Activated B cell treated with CpG ODN at 0.5 μM for 24 hours (primary cell): ENCODE measurements at places on chromosomes 16 and 17.

GRCh38 chr17:66040402-66040801 lies 151.5 kb downstream of the CEP112 start:
- DNase-seq: no peak

- DNase-seq: no peak
Measured at GRCh38 chr17:48470388-48471034, 40.5 kb upstream of the SKAP1 start.

- DNase-seq: peak; percentile 45
Measured at GRCh38 chr17:79834565-79835469, 4.4 kb downstream of the CBX4 start.

- DNase-seq: no peak
Measured at GRCh38 chr17:76943781-76944213, 75.6 kb downstream of the MGAT5B start.

DNA sequence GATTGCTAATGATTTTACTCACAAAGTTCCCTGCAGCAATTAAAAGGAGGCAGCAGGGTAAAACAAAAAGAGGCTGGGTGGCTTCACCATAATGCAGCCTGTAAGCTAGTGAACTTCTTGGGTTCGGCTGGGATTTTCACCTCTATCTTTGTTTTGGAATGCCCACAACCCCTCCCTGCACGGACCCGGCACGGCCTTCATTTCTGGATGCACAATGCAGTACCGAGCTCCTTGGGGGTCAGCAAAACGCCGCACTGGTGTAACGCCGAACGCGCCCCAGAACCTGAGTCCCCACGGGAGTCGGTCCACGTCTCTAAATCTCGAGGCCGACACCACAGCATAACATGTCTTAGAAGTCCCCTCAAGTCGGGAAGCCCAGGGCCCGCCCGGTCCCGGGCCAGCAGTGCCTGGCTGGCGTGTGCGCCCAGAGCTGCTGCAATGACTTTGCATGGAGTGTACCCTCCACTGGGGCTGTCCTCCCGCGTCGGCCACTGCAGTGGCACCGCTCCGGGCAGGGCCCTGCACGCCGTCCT lies 759 bp downstream of the UBE2O start:
- no peak for DNase-seq

DNA sequence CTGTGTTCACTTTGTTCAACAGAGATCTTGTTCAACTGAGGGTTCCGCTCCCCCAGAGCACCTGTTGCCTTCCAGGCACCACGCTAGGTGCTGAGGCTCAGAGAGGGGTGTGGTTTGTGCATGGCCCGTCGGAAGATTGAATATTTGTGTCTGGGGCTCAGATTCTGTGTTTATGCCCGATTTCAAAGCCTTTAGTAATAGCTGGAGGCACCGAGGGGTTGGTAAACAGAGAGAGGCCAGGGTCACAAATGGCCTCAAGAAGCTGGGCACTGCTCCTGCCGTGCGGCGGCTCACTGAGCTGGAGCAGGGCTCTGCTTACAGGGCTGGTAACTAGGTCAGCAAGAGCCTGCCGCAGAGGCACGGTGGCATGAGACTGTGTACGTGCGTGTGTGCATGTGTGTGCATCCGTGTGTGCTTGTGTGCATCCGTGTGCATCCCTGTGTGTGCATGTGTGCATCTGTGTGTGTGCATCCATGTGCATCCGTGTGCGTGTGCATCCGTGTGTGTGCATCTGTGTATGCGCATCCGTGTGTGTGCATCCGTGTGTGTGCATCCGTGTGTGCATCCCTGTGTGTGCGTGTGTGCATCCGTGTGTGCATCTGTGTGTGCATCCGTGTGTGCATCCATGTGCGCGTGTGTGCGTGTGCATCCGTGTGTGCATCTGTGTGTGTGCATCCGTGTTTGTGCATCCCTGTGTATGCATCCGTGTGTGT lies 5.4 kb downstream of the ITGAE start:
- no peak for DNase-seq

- no peak for DNase-seq
Measured at GRCh38 chr16:8720967-8721308, 46.5 kb downstream of the ABAT start.

DNA sequence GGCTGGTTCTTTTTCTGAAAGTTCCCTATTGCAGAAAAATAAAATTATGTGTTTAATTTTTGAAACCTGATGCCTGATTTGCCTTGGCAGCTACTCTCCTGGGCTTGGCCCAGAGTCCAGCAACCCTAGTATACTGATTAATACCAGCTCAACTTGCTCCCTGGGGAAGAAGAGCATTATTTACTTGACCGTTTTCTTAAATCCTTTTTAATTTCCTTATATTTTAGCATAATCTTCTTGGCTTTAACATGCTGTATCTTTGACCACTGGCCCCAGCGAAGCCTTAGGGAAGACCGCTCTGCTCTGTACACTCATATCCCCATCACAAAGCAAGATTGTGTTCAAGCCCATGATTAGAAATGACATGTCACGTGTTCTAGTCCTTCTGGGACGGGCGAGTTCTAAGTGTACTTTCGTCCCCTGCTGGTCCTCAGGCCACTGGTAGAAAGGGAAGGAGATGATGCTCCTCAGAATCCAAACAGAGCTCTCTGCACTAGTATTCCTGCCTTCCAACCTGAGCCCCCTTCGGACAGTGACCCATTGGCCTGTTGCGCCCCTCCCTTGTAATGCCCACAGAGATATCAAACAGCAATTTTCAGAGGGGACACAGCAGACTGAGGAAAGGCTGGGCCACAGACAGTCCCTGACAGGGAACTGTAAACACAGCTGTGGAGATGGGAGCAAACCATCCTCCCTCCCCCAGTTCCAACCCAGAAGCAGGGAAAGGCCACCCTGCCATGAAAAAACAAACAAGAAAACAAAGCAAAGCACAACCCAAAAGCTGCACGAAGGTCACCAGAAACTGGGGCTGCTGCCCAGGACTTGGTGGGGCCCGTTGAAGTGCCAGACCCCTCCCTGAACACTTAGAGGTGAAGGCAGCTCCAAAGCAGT lies 4.3 kb upstream of the EZH1 start:
- DNase-seq: no peak

DNA sequence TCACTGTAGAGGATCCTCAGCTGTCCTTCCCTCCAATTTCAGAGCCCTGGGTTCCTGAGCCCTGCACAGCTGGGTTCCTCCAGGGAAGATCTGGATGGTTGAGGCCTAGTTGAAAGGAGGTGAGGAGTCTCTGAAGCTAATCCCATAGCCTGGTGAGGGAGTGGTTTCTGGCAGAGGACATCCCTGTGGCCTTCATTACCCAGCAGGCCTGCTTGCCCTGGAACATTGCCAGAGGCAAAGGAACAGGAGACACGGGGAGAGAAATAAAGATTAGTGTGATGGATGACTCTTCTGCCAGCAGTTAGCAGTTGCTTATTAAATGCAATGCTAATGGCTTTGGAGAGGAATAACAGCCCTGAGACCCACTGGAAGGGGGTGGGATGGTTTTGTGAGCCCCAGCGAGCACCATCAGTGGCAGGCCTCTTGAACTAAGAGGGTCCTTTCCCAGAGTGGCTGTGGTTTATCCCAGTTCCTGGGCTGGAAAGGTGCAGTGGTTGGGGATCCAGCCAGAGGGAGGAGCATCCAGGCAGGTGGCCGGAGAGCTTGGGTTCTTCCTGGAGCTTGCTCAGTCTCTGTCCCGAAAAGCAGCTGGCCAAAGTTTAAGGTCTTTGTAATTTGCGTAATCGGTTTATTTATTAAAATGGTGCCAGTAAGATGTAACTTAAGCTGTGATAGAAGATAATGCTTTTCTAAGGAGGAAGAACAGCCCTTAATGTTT lies 209.7 kb downstream of the CCDC182 start:
- no peak for DNase-seq
